Activated T-helper 9 cell treated with anti-CD3 and anti-CD28 coated beads, Interleukin-2, amount 50 U/mL, for 16 hours (primary cell): ENCODE measurements at places on chromosomes 12 and 14.

DNA sequence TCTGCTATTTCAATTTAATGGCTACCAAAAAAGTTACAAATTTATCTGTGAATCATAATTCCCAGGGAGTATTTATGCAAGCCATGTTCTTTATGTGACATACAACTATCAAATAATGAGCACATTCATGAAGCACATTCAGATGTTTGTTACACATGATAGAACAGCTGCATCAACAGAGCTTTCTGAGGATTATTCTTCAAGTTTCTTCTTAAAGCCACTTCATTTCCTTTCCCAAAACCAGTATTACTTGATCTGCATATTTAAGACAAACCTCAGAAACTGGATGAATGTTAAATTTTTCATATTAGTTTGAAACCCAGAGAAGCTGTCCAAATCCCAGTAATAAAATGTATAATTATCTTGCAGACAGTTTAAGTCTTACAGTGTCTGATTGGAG is 73.6 kb upstream of the SOX5 start:
- DNase-seq, result no peak

GRCh38 chr12:42094277-42094676 is 50.4 kb downstream of the GXYLT1 start:
- no peak for DNase-seq

GRCh38 chr12:111991946-111992345 is 21.0 kb downstream of the TMEM116 start:
- DNase-seq, result no peak

DNA sequence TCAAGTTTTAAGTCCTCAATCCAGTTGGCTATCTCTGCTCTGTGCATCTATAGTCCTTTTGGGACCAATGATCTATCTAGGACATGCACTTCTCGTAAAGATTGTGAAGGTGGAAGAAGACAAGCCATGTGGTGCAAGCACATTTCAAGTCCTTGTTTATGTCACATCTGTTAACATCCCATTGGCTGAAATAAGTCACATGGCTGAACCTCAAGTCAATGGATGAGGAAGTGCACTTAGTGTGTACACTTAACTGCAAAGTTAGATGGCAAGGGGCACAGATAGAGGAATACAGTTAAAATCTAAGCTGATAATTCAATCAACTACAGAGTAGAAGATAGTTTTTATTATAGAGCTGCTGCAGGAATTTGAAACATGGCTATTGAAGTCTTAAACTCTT is 362.8 kb upstream of the TBX3 start:
- DNase-seq, result no peak

DNA sequence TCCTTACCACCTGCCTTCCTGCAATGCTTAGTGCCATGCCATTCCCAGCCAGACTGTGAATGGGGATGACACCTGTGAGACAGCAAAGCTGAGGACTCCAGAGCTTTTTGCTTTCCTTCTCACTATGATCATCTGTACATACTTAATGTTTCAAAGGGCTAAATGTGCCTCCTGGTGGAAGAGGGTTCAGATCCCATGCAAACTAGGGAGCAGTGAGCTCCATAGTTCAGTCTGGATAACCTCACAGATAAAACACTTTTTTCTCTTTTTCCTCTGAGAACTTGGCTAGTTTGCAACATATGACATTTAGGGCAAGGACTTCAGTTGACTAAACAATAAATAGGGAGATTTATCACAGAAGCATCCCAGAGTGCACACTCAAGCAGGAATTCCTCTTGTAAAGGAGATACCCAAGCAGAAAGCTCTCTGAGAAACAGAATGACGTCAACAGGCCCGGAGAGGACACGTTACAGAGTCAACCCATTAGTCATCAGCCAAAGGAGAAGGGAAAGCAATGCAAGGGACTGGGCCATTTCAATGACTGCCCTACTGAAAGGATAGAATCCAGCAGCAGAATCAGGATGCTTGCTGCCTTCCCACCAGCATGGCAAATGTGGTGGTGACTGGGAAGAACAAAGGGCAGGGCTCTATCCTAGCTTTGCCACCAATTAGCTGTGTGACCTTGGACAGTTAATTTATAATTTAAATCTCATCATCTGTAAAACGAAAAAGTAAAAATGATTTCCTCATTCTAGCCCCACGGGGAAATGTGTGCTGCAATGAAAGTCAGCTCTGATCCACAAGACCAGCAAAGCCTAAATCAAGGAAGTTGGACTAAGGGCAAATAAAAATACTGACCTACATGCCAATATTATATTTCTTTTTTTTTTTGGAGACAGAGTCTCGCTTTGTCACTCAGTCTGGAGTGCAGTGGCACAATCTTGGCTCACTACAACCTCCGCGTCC is 80.8 kb upstream of the ACTN1 start:
- no peak for DNase-seq

GRCh38 chr12:28704477-28705169 is 444.5 kb upstream of the FAR2 start:
- DNase-seq, result no peak

DNA sequence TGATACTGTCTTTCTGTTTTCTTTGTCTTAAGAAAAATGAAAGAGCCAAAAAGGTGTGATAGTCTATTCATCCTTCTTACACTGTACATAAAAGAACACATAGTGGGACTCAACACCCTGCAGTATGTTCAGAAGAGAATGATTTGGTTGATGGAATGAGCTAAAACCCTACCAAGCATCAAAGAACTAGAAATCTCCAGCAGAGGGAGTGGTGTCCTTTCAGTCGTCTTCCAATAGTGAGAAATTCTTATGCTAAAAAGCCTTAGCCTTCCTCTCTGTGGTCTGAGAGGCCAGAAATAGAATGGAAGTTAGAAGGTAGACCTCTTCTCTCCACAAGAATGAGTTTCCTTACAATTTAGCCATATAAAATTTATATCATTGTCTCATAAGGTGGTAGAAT is 393.4 kb upstream of the SEL1L start:
- DNase-seq, result no peak

- DNase-seq, result no peak
Observed at GRCh38 chr12:21894792-21895595, 46.2 kb downstream of the ABCC9 start.

- no peak for DNase-seq
Observed at GRCh38 chr14:52950410-52950897, 396 bp downstream of the FERMT2 start.

DNA sequence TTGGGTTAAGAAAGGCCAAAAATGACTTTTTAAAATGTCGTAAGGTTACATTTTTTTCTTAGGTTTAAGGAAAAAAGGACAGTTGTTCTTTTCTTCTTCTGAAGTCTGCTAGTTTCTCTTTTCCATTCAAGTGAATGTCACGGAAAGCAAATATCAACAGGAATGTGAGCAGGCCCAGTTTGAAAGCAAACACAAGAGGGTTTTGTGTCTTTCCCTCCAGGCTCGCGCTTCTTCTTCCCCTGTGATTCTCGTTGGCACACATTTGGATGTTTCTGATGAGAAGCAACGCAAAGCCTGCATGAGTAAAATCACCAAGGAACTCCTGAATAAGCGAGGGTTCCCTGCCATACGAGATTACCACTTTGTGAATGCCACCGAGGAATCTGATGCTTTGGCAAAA is 85.4 kb downstream of the LRRK2 start:
- no peak for DNase-seq

DNA sequence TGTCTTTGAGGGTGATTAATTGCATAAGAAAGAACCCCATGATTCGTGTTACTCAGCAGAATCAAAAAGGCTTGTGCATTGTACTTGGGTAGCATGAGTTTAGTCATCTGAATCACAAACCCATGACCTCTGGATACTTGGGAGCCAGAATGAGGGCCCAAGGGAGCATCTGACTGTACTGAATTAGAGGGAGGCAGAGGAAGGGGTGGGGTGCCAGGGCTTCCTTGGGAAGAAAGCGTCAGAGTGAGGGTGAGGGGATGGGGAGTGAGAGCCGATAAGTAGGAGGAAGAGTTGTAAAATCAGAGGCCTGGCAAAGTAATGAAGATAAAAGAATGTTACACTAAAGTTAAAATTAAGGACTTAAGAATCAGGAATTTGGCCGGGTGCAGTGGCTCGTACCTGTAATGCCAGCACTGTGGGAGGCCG is 29.8 kb downstream of the GPRC5D start:
- DNase-seq, result no peak

- no peak for DNase-seq
Observed at GRCh38 chr12:13404111-13404628, 207.6 kb downstream of the EMP1 start.

GRCh38 chr12:128783129-128783574 is 40.6 kb downstream of the SLC15A4 start:
- DNase-seq, result no peak

GRCh38 chr14:26137161-26137560 is 460.7 kb downstream of the NOVA1 start:
- no peak for DNase-seq

- DNase-seq, result no peak
Observed at GRCh38 chr14:91284791-91285548, 40.5 kb upstream of the GPR68 start.

DNA sequence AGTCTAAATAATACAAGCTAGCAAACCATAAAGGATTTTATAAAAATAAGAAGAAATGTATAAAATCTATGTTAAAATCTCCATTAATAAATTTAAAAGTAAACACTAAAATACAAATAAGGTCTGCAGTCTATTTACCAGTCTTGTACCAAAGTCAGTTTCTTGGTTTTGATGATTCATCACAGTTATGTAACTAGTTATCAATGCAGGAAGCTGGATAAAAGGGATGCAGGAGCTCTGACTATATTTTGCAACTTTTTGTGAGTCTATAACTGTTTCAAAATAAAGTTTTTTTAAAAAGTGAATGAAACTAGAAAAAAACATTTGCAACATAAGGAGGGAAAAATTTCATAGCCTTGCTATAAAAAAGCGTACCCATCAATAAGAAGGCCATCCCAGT is 151.5 kb downstream of the DERA start:
- no peak for DNase-seq

GRCh38 chr12:7991535-7991934 is 41.0 kb upstream of the FOXJ2 start:
- DNase-seq, result no peak

DNA sequence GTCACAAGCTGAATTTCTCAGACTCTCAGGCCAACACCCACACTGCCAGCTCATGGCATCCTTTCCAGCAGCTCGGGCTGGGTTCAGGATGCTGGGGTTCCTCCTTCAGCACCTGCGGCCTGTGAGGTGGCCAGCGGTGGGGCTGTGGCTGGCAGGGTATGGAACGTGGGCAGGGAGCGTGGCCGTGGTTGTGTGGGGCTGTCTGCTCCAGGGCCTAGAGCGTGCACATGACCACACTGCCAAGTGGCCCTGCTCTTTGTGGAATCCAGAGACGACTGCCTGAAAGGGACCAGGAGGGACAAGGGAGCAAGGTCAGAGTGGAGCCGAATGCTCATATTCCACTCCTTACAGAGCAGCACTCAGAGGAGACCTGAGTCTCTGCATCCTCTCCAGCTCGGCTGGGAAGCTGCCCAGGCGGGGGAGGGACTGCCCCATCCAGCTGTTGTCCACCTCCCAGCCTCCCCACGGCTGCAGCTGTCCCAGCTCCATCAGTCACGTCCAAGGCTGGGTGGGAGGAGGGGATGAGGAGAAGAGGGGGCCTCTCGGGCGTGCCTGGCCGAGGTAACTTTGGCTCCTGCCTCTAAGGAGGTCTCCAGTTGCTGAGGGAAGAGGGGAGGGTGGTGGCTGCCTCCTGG is 71.3 kb downstream of the TSPAN9 start:
- no peak for DNase-seq

- no peak for DNase-seq
Observed at GRCh38 chr14:28121512-28122297, 644.9 kb upstream of the FOXG1 start.

DNA sequence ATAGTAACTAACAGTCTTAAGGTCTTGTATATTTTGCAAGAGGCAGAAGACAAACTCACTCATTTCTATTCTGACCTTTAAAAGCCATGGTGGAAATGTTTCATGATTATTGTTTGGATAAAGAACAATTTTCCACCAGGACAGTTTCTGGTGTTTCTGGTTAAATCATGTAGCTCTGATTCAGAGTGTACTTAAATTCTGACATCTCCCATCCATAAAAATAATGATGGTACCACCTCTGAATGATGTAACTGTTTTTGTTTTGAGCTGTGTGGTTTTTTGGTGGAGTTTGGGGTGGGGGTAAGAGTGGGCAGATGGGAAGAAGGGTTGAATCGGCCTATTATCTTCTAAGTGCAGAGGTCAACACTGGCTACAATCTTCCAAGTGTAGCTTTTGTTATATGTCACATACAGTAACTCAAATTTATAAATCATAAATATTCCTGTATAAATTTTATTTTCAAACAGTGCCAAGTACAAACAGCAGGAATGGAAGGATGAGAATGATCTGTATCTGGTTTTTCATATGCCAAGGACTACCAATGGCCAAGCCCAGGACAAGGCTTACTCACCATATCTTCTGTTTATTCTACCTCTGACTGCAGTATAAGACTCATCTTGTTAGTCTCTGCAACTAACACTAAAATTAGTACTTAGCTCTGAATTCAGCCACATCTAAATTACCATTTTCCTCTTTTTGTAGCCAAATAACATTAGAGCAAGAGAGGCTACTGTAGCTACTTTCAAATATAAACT is 108.7 kb downstream of the BCAT1 start:
- no peak for DNase-seq

DNA sequence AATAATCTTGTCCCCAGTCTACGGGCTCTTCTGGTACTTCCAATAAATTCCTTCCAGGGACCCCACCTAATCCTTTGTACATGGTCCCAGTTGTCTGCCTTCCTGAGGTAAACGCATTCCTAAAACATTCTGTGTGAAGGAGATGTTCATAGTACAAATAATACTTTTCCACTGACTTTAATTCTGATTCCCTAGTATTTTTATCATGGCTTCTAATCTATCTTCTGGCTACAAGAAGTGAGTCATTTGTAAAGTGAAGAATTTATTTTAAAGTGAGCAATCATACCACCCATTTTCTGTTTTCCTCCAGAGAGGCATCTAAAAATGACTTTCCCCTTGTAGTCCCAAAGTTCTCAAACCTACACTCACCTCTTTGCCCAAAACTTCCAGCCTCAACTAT is 65.9 kb upstream of the NUDT4 start:
- no peak for DNase-seq

DNA sequence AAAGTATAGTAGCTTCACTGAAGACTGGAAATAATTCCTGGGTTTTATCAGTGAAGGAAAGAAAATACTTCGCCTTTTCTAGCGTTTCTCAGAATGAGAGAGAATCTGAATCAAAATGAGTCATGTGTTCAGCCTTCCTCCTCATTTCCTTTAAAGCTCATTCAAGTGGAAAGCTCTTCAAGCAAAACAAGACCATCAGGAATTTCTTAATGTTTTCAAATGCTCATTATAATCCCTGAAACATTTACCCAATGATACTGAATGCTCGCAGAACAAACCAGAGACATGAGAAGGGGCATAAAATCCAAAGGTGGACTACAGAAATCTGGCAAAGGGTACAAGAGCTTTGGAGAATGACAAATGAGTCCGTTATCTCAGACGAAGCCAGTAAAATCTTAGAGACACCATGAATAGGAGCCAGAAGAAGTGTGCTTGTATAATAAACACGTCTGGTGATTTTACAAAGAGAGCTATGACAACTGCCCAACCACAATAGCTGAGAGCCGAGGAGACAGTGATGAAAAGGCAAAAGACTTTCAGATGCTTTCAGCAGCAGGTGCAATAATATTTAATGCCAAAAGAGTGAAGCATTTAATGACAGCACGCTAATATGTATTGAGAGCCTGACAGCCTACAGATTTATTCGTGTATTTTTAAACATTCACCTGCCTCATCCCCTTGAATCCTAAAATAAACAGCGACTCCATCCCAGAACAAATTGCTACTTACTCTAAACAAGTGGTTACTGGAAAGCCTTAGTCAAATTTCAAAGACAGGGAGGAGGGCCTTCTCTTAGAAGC is 19.0 kb downstream of the SPRING1 start:
- no peak for DNase-seq

- peak; percentile 17 for DNase-seq
Observed at GRCh38 chr12:94244165-94245133, 96.1 kb downstream of the PLXNC1 start.

GRCh38 chr12:51721282-51721940 is 127.1 kb downstream of the FIGNL2 start:
- DNase-seq, result peak; percentile 9
